ENCODE measurements at places on chromosomes 13 and 19. TPM values are rescaled to one million over a fixed set of nuclear protein-coding genes. Genes with fewer than 3 reads are reported as not detected.
A peak's percentile ranks its signal among the peaks of the same experiment; 100 is the strongest.

GRCh38 chr19:36093146-36093662 is 17.7 kb upstream of the OVOL3 start:
- H3K27ac ChIP-seq: no peak overlapping the region
- H3K36me3 ChIP-seq: no peaks in the 10 kb centered on the region
- no peaks in the 10 kb centered on the region for H3K4me1 ChIP-seq
- no peak for DNase-seq

Gene ENOX1
- polyA plus RNA-seq: 6.8 TPM

DNA sequence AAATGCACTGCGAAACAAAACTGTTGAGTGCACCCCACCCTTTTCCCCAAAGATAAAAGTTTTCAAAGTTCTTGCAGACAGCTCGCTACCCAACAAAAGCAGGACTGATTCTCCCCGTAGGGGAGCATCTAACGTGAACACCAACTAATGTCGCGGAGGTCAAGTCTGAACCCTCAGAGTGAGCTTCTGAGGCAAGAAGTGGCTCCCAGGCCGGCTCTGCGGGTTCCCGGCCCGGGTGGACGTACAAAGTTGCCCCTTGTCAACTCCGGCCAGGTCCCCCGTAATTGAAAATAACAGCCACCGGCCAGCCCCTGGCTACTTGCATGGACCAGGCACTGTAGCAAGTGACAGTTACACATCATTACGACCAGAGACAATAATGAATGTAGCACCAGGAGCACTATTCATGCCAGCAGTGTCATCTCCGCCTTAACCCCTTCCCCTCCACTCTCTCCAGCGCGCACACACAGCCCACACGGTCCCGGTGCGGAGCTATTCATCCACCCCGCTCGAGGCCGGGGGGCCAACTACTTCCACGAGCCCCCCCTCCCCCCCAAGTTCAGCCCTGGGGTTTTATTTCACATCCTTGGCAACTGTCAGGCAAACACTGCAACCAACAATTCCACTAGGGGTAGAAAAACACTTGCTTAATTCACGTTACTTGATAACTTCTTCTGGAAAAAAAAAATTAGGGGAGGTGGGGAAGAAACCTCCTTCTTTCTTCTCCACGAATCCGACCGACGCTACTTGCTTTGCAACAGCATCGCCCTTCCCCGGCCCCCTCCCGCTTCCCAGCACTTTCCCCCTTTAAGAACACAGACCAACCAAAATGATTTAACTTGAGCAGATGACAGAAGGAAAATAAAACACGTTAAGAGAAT is 1.2 kb downstream of the KLF12 start:
- peak overlapping the region; percentile 83 for H3K27ac ChIP-seq
- peaks cover 5% of the 10 kb centered on the region for H3K4me1 ChIP-seq
- H3K27me3 ChIP-seq: no peaks in the 10 kb centered on the region
- H3K36me3 ChIP-seq: no peaks in the 10 kb centered on the region
- H3K4me3 ChIP-seq: peak overlapping the region; percentile 94

- H3K27me3 ChIP-seq: no peaks in the 10 kb centered on the region
- peaks cover 2% of the 10 kb centered on the region for H3K36me3 ChIP-seq
- H3K4me3 ChIP-seq: peak overlapping the region; percentile 79
- no peak for DNase-seq
- no peaks in the 10 kb centered on the region for H3K4me1 ChIP-seq
- no peak overlapping the region for H3K27ac ChIP-seq
Measured at GRCh38 chr19:34926361-34926684, 380 bp upstream of the ZNF30 start.

GRCh38 chr13:60620611-60621395 is 223.8 kb downstream of the TDRD3 start:
- DNase-seq: no peak
- H3K27me3 ChIP-seq: no peaks in the 10 kb centered on the region
- no peaks in the 10 kb centered on the region for H3K4me1 ChIP-seq
- no peak overlapping the region for H3K27ac ChIP-seq
